Muscle of arm (tissue), 14 donors: ENCODE measurements at places on chromosomes 3 and 15.
A peak's percentile ranks its signal among the peaks of the same experiment; 100 is the strongest.

GRCh38 chr3:71076361-71077002 lies 507.0 kb downstream of the FOXP1 start:
- no peak for DNase-seq

DNA sequence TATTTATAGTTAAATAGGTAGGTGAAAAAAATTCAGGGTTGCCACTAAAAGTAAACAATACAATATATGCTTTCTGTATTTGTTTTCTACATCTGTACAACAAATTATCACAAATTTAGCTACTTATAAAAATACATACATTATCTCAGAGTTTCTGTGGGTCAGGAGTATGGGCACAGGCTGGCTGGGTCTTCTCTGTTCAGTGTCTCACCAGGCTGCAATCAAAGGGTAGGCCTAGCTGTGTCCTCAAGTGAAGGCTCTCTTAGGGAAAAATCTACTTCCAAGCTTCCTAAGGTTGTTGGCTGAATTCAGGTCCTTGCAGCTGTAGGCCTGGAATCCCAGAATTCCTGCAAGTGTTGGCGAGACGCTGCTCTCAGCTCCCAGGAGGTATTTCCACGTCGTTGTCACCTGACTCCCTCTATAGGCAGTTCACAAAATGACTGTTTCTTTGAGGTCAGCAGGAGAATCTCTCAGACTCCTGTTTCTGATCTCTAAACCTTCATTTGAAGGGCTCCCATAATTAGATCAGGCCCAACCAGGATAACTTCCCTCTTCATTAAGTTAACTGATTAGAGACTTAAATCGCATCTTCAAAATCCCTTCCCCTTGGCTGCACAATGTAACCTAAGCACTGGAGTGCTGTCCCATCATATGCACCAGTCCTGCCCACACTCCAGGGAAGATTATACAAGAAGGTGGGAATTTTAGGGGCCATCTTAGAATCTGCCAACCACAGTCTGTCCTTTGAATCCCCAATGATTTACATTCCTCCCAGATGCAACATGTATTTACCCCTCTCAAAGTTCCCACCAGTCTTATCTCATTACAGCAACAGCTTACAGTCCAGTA lies 296.6 kb downstream of the SUCLG2 start:
- peak; percentile 47 for DNase-seq

- no peak for DNase-seq
Observed at GRCh38 chr3:195806211-195806915, 5.4 kb downstream of the MUC4 start.

- peak; percentile 70 for DNase-seq
Observed at GRCh38 chr3:129626744-129627349, 20.4 kb upstream of the PLXND1 start.

GRCh38 chr3:58421004-58421403 lies 12.6 kb downstream of the PDHB start:
- no peak for DNase-seq

DNA sequence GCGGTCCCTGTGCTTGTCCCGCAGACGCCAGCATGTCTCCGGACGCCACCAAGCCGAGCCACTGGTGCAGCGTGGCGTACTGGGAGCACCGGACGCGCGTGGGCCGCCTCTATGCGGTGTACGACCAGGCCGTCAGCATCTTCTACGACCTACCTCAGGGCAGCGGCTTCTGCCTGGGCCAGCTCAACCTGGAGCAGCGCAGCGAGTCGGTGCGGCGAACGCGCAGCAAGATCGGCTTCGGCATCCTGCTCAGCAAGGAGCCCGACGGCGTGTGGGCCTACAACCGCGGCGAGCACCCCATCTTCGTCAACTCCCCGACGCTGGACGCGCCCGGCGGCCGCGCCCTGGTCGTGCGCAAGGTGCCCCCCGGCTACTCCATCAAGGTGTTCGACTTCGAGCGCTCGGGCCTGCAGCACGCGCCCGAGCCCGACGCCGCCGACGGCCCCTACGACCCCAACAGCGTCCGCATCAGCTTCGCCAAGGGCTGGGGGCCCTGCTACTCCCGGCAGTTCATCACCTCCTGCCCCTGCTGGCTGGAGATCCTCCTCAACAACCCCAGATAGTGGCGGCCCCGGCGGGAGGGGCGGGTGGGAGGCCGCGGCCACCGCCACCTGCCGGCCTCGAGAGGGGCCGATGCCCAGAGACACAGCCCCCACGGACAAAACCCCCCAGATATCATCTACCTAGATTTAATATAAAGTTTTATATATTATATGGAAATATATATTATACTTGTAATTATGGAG lies 79.1 kb downstream of the SMAD6 start:
- DNase-seq: no peak

DNA sequence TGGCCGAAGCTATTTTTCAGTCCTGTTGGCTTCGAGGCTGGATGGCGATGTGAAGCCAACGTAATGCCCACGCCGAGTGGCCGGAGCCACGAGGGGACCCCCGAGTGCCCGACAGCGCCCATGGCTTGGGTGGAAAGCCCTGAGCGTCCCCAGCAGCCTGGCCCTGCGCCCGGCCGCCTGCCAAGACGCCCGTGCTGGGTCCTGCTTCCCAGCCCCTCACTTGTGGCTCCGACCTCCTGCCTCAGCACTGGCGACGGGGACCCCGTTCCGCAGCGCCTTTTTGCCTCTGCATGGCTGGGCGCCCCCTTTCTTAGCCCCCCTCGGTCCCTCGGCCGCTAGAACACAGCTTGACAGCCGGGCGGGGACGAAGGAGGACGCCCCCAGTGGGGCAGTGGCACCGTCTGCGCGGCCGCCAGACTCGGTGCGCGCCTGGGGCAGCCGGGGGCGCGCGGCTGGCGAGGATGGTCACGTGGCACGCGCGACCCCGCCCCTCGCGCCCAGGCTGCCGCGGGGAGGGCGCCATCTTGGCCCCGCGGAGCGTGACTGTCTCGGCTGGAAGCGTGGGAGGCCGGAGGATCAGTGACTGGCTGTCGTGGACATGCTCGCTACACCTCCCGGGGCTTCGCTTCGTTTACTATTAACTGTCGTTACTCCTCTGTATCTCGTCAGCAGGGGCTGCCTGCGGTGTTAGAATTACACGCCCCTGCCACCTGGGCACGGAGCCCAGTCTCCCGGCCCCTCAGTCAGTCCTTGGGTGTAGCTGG lies 626 bp upstream of the GPR176 start:
- DNase-seq: peak; percentile 73

DNA sequence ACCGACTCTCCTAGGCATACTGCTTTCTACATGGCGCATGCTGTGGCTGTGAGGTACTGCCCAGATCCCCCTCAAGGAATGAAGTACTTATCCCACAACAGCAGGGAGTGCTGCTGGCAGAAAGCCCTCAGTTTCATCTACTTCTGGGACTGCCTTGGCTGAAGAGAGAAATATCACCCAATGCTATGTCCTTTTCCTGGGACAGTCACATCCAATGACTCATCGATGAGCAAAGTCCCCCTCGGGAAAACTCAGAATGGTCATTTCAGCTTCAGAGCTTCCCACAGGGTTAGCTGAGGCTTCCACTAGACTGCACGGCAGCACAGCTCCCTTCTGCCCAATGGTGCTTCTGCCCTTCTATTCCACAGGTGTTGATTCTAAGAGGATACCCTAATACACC lies 3.6 kb upstream of the NMD3 start:
- no peak for DNase-seq

DNA sequence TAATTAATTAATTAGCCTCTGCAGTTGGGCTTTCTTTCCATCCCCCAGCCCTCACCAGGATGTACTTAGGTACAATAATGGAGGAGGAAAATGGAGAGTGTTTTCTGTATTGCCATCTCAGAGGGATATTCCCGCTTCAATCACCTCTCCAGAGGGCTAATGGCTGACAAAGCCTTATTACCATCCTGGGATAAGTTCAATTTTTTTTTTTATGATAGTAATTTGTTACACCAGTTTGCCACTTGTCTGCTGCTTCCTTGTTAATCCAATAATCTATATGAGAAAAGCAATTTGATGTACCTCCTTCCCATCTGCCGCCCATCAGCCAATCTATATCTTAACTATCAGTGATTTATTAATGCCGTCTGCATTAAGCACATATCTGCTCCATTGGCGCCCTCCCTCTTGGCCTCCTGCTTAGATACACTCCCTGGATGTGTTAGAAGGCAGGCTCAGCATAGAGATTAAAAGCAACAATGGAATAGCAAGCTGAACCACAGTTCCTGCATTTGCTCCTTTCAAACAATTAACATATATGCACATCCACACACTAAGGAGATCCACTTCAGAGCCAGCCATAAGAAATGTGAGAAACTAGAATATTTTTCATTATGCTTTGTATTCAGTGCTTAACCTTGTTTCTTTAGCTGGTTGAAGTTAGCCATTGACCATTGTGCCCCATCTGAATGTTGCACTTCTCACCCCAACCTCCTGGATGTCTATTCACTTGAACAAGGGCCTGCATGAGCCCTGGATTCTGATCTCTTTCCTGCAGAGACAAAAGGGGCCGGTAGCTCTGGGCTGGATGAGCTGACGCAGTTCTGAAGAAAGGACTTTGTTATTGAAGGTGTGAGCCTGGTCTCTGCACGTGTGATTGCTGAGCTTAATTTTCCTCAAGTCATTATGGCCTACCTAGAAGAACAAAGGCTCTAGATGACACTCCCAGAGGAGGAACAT lies 237.3 kb upstream of the GAP43 start:
- no peak for DNase-seq

DNA sequence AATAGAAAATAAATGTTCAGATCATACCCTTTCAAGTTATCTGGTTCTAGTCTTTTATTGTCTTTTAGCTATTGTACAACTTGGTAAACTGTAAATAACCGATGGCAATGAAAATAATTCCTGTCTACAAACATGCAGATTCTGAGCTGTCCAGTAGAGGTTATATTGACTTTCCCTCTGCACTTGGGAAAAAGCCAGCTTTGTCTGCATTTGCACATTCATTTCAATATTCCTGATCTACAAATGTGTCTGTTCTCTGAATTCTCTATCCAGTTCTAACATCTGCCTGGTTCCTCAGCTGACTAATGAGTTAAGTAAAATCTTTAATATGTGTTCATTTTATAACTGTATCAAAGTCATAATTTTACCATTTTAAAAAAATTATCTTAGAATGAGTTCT lies 408.5 kb downstream of the ERC2 start:
- no peak for DNase-seq

DNA sequence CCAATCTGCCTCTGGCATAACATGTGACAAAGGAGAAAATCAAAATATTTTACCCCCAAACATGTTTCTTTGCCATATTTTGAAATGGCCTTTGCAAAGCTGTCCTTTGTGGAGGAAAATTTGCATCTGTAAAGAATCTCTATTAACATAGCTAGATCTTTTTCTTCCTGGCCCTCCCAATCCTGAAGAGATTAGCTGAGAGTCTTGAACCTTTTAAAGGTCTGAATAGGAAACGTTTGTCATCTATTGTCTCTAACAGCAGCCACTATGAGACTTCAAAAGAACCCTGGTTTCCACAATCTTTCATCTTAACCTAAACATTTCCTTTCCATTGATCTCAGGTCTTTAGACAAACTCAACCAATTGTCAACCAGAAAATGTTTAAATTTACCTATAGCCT lies 520.9 kb upstream of the TGFBR2 start:
- DNase-seq: no peak

- DNase-seq: no peak
Observed at GRCh38 chr15:65470866-65471265, 46.6 kb downstream of the DPP8 start.

DNA sequence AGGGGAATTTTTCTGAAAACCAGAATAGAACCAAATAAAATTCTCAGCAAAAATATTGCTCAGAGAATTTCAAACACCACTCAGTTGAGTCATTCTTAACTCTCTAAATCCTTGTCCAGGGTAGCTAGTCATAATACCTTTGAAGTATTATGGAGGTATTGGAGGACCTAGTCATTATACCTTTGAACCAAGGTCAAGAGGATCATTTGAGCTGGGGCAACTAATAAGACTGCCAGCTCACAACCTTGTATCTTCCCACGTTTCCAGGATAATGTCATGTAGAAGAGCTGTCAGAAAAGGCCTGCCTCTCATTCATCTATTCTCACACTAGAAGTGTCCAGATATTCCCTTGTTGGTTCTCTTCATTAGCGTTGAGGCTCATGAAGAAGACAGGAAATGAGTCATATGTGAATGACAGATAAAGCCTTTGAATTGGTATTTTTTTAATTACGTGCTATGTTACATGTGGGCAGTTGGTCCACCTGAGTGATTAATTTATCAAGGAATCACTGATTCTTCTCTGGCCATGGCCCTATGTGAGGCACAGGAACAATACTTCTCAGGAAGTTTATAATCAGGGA lies 48.3 kb downstream of the TOPAZ1 start:
- DNase-seq: no peak
